RPMI7951 (cell line): ENCODE measurements at places on chromosomes 2 and 18.

- no peak for DNase-seq
Observed at GRCh38 chr2:54839461-54840255, 116.2 kb downstream of the EML6 start.

GRCh38 chr18:7117390-7118355 is at the start of gene LAMA1:
Gene LAMA1, minus strand, starts transcription at chr18:7117797. Its CDS starts 77 bp downstream, at chr18:7117720.
- DNase-seq, result no peak

- DNase-seq, result peak; percentile 79
Observed at GRCh38 chr2:33788044-33788443, 188.9 kb upstream of the FAM98A start.

GRCh38 chr2:99605036-99605435 is 115.2 kb upstream of the REV1 start:
- no peak for DNase-seq

DNA sequence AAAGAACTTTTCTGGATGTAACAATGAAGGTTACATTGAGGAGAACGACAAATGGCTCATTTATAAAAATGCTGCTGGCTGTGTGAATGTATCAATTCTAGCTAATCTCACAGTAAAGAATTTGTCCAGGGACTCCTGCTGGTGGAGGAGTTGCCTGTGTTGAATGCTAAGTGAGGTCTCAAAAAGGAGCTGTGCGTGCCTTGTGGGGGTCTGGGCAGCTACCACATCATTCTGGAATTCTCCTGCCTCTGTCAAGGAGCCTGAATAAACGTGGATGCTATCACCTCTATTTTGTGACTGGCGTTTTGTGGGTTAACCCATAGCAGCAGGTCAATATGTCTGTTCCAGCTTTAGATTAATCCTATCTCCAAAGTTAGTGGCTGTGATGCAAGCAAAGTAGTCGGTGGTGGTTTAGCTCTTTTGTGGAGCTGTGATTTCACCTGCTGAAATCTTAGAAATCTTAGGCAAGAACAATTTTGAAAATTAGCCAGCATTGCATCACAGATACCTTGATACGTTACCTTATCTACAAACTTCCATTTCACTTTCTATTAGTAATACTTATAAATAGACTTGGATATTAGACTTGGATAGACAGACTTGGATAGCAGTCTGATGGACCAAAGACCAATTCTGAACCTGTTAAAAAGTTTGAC is 96.8 kb downstream of the MTCL1 start:
- DNase-seq, result no peak

GRCh38 chr2:42944779-42945415 is 152.5 kb upstream of the HAAO start:
- peak; percentile 66 for DNase-seq

GRCh38 chr2:220684099-220684498 is 888.0 kb downstream of the EPHA4 start:
- DNase-seq, result no peak

DNA sequence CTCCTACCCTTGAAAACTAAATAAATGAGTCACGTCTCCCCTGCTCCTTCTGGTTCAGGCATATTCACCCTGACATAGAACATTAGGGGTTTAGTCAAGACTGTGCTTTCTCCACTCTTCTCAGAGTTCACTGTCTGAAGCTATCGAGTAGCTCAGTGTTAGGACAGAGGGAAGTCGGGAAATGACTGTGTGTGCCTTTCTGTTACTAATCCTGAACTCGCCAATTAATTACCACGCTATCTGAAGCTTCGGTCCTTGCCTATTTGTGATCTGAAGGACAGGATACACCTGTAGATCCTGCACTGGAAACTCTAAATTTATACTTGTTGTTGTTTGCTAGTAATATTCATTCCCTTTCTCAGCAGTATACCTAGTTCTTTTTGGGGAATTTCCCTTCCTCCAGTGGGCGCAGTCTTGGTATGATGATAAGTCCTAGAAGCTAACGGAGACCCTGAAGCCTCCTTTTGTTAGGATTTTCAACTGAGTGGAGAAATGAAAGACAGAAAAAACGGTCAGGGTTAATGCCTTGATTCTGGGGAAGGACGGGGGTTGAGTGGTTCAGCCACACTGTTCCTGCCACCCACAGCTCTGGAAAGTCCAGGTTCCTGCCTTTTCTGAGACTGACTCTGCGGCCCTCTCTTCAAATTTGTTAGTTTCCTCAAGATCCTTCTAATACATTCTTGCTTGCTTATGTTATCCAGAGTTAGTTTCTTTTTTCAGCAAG is 218.0 kb downstream of the DLGAP1 start:
- no peak for DNase-seq

DNA sequence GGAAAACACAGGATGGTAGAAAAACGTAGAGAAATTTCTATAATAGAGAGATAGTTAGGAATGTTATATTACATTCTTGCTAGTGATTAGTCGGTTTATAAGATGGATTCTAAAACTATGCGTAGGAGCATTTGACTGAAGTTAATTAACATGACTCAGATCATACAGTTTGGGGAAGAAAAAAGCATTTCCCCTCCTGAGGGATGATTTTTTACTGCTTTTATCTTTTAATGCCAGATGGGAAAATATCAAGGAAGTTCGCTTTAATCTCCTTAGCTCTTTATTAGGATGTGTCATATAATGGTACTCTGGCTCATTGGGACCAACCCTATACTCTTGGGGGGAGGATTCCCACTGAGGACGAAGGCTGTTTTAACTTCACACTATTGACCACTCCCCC is 502.1 kb downstream of the TGIF1 start:
- no peak for DNase-seq

DNA sequence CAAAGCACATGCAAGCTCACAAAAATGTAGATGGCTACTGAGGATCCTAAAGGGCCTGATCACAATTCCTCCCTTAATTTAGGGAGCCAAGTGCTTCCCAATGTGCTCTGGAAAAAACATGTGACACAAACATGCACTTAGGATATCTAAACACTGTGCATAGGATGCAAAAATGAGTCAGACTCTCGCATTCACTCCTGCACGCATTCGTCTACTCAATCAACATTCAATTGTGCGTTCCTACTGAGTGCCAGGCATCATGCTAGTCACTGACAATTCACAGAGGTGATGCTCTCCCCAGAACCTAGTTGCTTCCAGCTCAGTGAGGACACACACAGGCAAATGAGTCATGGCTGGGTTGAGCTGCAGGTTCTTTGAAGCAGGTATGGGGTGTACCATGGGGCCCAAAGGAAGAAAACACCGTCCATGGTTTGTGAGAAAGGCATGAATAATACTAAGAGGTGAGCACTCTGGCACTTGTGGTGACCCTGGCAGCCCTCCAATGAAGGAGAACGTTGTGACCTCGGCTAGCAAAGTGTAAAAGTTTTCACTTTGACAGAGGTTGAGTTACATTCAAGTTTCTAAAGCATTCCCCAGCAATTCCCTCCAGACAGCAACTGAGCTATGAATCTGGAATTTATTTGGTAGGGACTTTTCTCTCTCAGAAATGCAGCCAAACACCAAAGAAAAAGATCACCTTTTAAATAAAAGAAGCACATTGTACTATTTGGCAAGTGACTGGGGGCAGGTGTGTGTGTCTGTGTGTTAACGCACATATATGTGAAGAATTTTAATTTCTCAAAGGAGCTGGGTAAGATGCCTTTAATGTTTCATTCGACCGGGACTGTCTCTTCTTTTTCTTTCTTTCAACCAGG is 173.3 kb downstream of the ALPK2 start:
- DNase-seq, result no peak

GRCh38 chr2:190781604-190782198 is 98.9 kb upstream of the GLS start:
- DNase-seq, result peak; percentile 59

- DNase-seq, result no peak
Observed at GRCh38 chr18:10490401-10491165, 35.2 kb upstream of the NAPG start.

DNA sequence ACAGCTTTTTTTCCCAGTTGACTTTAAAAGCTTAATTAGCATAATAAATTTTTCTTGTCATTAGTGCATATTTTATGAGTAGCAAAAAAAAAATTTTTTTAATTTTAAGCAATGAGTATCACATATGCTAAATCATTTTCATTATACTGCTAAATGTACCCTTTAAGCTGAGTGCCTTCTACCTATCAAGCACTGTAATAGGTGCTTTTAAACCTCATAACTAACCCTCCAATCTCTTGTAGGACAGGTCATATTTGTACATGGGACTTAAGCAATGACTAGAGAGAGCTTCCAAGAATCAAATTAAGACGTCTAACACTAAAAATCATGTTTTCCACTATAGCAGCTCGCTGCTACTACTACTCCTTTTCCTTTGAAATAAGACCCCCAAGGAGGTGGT is 7.4 kb downstream of the XPO1 start:
- no peak for DNase-seq

GRCh38 chr18:62578980-62579511 is 56.2 kb downstream of the ZCCHC2 start:
- DNase-seq, result no peak

DNA sequence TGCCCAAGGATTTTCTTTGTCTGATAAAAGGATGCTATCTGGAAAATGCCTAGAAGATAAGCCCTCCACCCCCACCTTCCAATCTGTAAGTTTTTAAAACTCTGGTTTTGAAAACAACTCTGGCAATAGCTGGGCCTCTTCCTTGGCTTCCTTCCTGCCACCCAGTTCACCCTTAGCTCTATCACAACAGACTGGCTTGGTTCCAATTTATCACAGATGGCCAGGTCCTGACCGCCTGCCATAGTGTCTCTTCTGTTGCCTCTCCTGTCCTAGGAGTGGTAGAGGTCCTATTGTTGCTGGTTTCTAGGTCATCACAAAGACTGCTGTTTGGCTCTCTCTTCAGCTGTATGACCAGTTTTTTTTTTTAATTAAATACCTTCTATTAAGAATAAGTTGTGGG is 1727.9 kb upstream of the SLC39A10 start:
- no peak for DNase-seq

- peak; percentile 92 for DNase-seq
Observed at GRCh38 chr18:51137026-51137729, 60.3 kb downstream of the MEX3C start.

DNA sequence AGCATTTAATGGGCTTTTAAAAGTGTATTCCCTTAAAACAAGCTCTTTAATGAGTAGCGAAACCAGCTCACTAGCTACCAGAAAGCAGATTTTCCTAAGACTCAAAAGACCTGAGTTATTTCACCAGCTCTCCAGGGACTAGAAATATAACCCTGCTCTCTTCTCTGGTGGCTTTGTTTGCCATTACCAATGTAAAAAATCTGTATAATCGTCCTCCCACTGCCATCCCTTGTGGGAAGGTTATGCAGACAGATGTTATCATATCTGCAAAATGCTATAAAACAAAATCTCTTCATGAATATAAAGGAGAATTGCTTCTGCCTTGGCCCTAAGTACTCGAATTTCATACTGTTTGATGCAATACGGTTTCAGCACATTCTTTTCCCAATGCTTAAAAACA is 335.2 kb downstream of the NUP35 start:
- no peak for DNase-seq

DNA sequence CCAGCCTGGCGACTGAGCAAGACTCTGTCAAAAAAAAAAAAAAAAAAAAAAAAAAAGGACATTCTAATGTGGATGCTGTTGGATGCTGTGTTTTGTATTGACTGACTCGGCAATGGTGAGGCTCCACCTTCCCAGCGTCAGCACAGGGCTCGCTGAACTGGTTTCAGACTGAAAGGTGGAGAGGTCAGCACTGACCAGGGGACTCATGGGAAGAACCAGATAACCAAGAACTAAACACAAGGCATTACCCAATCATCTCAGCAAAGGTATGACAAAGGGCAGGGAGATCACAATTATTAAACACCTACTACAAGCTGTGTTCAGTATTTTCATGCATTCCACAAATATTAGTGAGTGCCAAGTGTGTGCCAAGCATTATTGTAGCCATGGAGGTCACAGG is 103.2 kb downstream of the LRATD1 start:
- no peak for DNase-seq

DNA sequence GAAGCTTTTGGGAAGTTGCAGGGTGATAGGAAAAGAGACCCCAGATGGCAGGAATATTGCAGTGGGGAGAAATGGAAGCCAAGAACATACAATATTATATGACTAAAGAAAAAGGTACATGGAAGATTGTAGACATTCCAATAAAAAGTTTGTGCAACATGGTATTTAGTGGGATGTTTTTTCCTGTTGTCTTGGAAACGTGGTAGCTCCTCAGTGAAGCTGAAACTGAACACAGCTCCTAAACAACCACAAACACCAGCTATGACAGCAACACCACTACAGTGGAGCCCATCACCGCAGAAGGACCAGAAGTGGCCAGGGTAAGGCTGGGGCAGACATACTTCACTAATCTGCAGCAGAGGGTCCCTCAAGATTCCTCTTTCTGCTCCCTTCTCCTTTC is 246.8 kb downstream of the CDH20 start:
- DNase-seq, result peak; percentile 64

GRCh38 chr18:4096486-4096885 is 358.6 kb downstream of the DLGAP1 start:
- no peak for DNase-seq

DNA sequence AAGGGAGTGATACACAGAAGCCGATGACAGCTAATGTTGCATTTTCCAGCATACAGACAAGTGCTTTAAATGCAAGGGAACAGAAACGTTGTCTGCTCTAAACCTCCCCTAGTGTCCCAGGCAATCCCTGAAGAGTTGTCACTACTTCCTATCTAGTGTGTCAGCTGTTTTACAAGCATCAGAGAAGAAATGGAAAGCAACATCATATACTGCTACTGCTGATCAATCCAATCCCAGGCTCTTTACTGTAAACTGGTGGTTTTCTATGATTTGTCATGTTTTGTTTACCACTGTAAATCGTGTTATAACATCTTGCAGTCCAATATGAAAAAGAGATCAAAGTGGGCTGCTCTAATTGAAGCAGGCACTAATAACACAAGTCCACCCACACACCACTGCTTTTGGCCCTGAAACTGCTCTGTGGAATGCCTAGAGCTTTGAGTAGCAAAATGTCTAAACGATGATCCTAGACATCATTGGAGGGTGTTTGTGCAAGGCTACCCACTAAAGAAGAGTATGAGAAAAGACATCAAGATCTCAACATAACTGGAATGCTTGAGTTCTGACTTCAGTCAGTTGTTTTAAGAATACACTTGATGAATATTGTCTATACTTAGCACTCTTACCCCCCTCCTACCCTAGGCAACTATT is 18.1 kb upstream of the ROCK1 start:
- DNase-seq, result no peak

DNA sequence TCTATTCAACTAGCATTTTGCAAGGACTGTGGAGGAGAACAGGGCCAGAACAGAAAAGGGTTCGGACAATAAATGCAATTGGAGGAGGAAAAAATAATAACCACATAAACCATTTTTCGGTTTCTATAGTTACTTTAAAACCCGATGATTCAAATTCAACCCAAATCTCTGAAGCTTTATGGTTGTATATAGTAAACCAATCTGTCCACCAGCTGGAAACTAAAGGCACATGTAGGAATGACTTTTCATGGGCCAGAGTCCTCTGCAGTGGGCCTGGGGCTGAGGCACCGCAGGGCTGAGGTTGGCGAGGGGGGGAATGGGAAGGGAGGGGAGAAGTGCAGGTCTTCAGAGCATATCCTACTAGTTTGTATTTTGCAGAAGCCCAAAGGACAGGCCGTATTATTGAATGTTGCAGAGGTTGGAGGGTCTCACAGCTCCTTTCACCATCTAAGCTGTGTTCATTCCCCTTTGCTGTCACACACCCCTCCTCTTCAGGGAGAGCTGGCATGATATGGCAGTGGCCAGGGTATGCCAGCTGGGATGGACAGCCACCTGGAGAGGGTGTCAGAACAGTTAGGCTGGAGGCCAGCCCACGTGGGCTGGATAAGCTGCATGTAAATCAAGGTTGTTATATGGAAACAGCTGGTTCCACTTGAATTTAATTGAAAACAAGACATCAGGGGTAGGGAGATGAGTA is 267.1 kb downstream of the PRKCE start:
- no peak for DNase-seq

- DNase-seq, result no peak
Observed at GRCh38 chr2:157122776-157123175, 134.7 kb upstream of the GALNT5 start.
